Keratinocyte (primary cell): ENCODE measurements at places on chromosomes 5 and 9. TPM values are rescaled to one million over a fixed set of nuclear protein-coding genes. Genes with fewer than 3 reads are reported as not detected.

The FAM81B gene
- polyA plus RNA-seq = not detected in 3 replicates

The BSPRY gene
- 0.41 to 0.54 TPM (median 0.54 TPM) in 3 replicates for polyA plus RNA-seq

The PCDHA4 gene
- 0.01 to 0.15 TPM (median 0.07 TPM) in 3 replicates for polyA plus RNA-seq

The ENTPD2 gene
- polyA plus RNA-seq = 0.52 to 1.3 TPM (median 0.65 TPM) in 3 replicates

The TRIM36 gene
- polyA plus RNA-seq = 2.0 to 2.4 TPM (median 2.2 TPM) in 3 replicates

The IL5 gene
- not detected in 3 replicates for polyA plus RNA-seq

The PCDHB5 gene
- polyA plus RNA-seq = 0.07 to 0.10 TPM (median 0.09 TPM) in 3 replicates

The SPATA31C1 gene
- polyA plus RNA-seq = not detected in 3 replicates

The THBS4 gene
- 0.27 to 0.47 TPM (median 0.46 TPM) in 3 replicates for polyA plus RNA-seq

The SLU7 gene
- polyA plus RNA-seq = 18.0 to 29.7 TPM (median 24.0 TPM) in 3 replicates

The LURAP1L gene
- 11.9 to 42.7 TPM (median 25.0 TPM) in 3 replicates for polyA plus RNA-seq

The GABBR2 gene
- polyA plus RNA-seq = 0.01 TPM in 1 of 3 replicates, not detected in the others

The GLRA1 gene
- not detected in 3 replicates for polyA plus RNA-seq

The GALNT12 gene
- polyA plus RNA-seq = 1.1 to 1.8 TPM (median 1.2 TPM) in 3 replicates

The JAKMIP2 gene
- not detected in 3 replicates for polyA plus RNA-seq

The ADGRV1 gene
- polyA plus RNA-seq = 0.03 to 0.28 TPM (median 0.05 TPM) in 3 replicates
